WERI-Rb-1 (cell line): ENCODE measurements at places on chromosomes 11 and 22.

DNA sequence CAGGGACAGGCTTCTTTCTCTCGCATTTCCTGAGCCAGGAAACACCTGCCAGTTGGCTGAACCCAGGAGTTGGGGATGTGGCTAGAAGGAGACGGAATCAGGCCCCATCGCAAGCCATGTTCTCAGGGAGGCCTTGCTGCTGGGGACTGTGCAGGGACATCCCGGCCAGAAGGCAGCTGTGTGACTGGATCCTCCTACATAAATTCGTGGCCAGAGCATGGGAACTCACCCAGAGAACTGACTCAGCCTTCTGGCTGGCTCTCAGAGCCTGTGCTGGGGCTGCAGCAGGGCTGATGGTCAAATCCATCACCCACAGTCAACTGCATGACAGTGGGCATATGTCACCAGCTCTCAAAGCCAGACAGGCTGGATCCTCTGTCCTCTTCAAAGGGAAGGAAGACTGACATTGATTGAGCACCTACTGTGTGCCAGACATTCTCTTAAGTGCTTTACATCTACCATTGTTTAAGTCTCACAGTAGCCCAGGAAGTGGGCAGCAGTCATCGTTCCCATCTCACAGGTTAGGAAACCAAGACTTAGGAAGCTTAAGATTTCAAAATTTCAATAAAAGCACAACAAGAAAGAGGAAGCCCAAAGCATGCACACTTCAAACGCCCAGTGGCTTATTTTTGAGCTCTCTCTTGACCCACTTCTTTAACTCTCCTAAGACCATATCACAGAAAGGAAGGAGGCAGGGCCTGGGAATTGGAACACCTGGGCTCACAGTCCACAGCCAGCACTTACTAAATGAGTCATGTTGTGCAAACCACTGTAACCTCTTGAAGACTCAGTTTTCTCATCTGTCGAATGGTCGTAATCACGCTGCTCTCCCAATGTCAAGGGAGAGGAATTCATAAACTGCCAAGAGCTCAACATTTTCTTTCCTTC, 30.9 kb upstream of the CACNG2 start:
- DNase-seq, result no peak

- no peak for DNase-seq
Observed at GRCh38 chr11:62353841-62354240, 16.6 kb downstream of the ASRGL1 start.

GRCh38 chr11:15716550-15716949, 601.8 kb downstream of the INSC start:
- no peak for DNase-seq

- DNase-seq, result peak; percentile 20
Observed at GRCh38 chr11:43278193-43278956, 33.4 kb upstream of the API5 start.

- no peak for DNase-seq
Observed at GRCh38 chr11:100734743-100735527, 47.8 kb downstream of the ARHGAP42 start.

- no peak for DNase-seq
Observed at GRCh38 chr11:65442842-65443331, 20.3 kb downstream of the NEAT1 start.

DNA sequence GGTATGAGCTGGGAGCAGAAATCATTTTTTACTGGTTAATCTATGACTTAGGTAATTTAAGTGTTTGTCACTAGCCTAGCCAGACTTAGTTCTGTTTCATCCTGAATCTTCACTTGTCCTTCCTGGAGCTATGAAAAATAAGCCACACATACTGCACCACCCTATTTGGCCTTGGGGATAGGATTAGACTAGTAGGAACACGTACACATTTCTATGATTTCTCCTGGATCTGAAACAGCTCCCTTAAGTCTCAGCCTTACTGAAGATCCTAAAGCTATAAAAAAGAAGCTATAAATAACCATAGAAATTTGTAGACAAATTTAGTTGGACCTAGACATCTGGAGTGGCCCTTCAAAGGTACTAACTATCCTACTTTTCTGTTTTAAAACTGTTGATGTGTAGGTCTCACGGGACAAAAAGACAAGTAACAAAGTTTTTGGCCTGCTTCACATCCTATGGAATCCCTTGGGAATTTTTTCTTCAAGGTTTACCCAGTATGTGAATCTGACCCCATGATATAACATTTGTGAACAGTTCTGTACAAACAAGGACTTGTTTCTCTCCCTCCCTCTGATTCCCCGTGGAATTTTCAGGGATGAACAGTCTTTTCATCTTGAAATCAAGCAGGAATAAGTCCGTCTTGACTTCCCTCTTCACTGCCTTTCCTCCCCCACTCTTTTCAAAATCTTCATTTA, 275.0 kb downstream of the FAM76B start:
- no peak for DNase-seq

GRCh38 chr11:133547808-133548494, 15.7 kb upstream of the OPCML start:
- DNase-seq, result no peak

DNA sequence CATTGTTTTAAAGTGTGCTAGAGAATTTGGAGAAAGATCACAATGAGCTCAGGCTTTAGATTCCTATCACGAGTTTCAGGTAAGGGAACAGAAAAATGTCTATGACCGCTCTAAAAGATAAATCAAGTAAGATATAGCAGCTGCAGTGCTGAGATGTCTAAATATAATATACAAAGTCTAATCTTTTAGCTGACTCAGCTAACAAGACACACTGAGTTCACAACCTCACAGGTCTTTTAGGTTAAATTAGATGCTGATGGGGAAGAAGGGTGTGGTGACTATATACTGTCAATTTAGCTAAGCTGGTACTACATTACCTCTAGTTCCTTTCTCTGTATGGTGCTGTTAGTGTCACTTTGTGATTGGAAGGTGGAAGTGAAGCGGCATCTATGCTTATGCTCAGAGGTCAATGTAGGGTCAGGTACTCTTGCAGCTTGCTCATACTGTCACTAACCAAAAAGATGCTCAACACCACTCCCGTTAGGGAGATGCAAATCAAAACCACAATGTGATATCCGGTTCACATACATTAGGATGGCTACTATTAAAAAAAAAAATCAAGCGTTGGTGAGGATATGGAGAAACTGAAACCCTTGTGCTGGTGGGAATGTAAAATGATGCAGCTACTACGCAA, 283.5 kb downstream of the SWAP70 start:
- no peak for DNase-seq

- DNase-seq, result no peak
Observed at GRCh38 chr11:129427376-129427775, 51.7 kb downstream of the BARX2 start.

DNA sequence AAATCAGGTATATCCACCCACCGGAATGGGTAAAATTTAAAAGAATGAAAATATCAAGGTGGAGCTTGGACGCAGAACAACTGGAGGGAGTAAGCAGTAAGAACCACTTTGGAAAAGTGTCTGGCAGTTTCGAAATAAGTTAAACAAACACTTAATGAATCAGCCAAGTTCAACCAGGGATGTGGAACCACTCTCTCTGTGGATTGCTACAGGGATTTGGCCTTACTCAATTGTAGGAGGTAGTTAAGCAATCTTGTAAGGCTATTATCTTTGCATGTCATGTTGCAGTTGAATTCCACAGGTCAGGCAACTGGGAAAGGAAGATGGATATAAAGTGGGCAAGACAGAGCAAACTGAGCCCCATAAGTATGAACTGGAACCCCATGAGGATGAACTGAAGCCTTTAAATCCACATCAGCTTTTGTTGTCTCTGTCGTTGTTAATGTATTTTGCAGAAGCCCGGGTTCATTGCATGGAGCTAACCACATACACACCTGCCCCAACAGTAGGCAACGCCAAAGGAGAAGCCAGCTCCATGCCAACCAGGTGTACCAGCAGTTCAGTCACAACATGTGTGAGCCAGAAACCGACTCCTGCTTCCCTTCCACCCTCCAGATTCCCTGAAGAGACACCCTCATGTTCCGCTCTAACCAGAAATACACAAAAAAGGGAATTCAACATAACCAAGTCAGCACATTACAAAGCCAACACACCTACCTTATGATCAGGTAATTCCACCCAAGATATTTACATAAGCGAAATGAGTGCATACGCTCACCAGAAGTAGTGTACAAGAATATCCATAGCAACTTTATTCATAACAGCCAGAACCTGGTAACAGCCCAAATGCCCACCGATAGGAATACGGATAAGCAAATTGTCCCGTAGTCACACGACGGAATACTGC, 8.0 kb upstream of the SLC43A3 start:
- DNase-seq, result no peak

GRCh38 chr11:65310736-65311135, 3.9 kb upstream of the CDC42EP2 start:
- DNase-seq, result peak; percentile 92

DNA sequence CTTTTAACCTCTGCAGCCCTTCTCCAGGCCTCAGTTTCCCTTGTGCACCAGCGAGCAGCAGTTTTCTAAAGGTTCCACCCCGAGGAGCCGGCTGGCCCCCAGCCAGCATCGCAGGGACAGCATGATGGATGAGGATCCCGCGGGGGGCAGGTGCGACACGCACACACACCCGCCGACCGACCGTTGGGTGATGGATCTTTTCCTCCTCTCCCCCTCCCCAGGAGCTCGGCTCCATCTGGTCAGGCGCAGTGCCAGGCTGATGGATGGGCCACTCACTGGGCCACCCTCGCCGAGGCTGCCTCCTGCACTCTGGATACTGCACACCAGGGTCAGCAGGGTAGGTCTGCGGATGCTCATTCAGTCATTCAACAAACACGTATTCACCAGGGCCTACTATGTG, 12.8 kb upstream of the CABP7 start:
- no peak for DNase-seq

DNA sequence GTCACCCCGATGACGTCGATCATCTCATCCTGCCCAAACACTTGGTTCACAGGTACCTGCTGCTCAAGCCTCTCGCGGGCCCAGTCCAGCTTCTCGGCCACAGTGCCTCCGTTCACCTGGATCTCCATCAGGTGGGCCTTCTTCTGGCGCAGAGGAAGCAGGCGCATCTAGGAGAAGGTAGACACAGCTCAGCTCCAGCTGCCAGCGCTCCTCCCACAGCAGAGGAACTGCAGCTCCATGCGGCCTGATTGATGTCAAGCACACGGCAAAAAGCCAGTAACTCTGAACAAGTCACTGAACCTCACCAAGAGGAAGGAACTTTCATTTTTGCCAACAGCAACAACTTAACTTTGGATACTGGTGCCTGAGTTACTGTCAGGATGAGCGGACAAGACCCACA, 4.0 kb downstream of the RPL3 start:
- no peak for DNase-seq

- DNase-seq, result no peak
Observed at GRCh38 chr22:45082795-45083194, 73.0 kb upstream of the PHF21B start.

GRCh38 chr11:72013765-72014711, 15.3 kb downstream of the IL18BP start:
- no peak for DNase-seq

DNA sequence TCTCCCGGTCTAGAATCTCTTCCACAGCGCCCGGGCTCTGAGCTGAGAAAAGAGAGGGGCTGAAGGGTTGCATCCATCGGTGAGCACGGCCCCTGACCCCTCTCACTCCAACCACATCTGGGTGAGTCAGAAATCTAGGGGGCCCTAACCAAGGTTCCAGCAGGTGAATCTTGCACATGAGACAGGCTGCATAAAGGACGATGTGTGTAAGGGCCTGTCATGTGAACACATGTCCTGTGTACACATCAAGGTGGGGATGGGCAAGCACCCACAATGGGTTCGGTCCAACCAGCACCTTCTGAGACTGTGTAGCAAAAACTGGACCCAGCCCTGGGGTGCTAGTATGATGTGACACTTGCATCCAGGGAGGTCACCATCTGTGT, 1.2 kb downstream of the BET1L start:
- no peak for DNase-seq

- no peak for DNase-seq
Observed at GRCh38 chr11:70912226-70912840, 340.0 kb downstream of the SHANK2 start.

DNA sequence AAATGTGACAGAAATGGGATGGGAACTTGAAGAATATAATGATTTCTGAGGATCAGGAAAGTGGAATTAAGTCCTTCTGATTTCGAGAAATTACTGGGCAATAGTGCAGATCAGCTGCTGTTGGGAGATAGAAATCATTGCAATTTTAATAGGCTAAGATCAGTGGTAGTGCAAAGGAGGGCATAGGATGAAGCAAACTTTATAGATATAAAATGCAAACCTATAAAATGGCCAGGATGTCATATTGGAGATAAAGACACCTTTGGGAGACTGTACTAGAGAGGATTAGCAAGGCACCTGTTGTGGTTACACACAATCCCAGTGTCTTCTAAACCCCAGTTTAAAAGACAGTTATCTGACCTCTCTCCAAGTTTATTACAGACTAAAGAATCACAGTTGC, 6.5 kb upstream of the MS4A7 start:
- DNase-seq, result no peak

- DNase-seq, result peak; percentile 70
Observed at GRCh38 chr22:23398701-23399366, 181.3 kb downstream of the IGLL1 start.

DNA sequence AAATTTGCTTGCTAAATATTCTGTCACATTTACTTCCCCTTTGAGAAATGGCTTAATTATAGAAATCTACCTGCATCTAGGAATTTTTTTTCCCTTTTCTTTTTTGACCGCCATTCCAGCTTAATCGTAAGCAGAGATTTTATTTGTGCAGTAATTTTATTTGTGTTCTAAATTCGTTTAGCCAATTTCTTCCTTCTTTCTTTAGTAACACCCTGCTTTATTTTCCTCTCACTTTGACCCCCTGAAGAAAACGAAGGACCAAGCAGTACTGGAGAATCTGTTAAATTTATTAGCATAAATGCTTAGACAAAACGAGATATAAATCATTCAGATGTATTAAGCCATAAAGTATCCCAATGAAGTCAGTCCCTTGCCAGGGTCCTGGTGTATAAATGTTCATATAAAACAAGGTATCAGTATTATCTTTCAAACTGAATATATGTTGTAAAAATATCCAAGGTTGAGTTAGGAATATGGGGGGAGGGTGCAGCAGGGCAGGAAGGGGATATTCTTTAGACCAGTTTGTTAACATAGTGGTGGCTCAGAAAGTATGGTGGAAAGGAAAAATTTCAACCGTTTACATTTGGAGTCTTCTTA, 5.1 kb upstream of the WT1 start:
- no peak for DNase-seq

GRCh38 chr11:2699185-2699530, 636 bp downstream of the KCNQ1OT1 start:
- no peak for DNase-seq

DNA sequence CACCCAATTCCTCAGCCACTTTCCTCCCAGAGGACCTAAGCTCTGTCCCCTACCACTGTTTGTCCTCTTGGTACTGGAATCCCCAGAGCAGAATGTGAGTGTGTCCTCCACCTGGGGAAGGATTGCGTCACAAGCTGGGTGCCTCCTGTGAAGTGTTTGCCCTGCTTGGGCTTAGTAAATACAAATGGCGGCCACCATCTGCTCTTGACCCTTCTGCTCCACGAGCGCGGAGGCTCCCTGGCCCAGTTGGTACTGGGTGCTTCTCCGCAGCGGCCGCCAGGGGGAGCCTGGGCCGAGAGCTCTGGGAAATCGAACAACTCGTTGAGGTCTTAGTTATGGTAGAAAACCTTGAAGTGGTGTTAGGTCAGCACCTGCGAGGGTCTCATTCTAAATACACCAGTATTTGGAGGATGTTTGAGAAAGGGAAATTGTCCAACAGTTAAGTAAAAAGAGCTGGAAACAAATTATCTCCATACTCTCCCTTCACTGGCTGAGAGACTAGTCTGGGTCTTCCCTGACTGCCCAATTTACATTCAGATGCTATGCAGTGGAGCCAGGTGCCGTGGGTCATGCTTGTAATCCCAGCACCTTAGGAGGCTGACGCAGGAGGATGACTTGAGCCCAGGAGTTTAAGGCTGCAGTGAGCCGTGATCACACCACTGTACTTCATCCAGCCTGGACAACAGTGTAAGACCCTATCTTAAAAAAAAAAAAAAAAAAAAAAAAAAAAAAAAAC, 74.6 kb upstream of the TEAD1 start:
- peak; percentile 64 for DNase-seq
